ENCODE measurements at places on chromosomes 2 and 18. TPM values are rescaled to one million over a fixed set of nuclear protein-coding genes. Genes with fewer than 3 reads are reported as not detected.

The MARCHF4 gene
- total RNA-seq: not detected

The EVX2 gene
- total RNA-seq: not detected

DNA sequence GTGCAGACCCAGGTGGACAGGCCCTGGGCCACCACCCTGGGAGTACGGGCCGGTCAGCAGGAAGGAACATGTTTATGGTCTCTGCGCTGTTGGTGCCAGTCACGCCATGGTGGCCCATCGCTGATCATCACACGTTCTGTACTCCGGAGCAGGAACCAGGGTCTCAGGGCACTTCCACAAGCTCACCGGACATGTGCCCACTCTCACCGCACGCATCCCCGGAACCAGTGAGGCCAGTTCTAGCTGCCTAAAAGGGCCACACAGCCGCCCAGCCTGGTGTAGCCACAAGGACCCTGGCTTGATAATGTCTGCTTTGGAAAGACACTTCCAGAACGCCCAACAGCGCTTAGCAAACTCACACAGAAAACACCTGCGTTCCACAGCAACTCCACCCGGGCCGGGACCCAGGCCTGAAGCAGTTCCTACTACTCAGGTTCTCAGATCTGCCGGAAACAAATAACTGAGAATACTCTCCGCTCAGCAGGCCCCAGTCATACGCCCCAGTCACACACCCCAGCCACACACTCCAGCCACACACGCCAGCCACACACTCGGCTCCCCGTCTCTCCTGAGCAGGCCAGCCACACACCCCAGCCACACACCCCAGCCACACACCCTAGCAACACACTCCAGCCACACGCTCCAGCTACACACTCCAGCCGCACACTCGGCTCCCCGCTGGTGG, 123.3 kb downstream of the HDAC4 start:
- H3K27me3 ChIP-seq: peaks cover 4% of the 10 kb centered on the region
- H3K36me3 ChIP-seq: peaks cover 5% of the 10 kb centered on the region
- DNase-seq: peak; percentile 40
- peaks cover 65% of the 10 kb centered on the region for H3K4me1 ChIP-seq
- peak overlapping the region; percentile 68 for H3K27ac ChIP-seq

- no peak overlapping the region for H3K4me3 ChIP-seq
- peaks cover 18% of the 10 kb centered on the region for H3K4me1 ChIP-seq
- no peak overlapping the region for H3K27ac ChIP-seq
- H3K36me3 ChIP-seq: no peaks in the 10 kb centered on the region
- DNase-seq: no peak
Measured at GRCh38 chr18:59848002-59848401, 51.8 kb upstream of the PMAIP1 start.

DNA sequence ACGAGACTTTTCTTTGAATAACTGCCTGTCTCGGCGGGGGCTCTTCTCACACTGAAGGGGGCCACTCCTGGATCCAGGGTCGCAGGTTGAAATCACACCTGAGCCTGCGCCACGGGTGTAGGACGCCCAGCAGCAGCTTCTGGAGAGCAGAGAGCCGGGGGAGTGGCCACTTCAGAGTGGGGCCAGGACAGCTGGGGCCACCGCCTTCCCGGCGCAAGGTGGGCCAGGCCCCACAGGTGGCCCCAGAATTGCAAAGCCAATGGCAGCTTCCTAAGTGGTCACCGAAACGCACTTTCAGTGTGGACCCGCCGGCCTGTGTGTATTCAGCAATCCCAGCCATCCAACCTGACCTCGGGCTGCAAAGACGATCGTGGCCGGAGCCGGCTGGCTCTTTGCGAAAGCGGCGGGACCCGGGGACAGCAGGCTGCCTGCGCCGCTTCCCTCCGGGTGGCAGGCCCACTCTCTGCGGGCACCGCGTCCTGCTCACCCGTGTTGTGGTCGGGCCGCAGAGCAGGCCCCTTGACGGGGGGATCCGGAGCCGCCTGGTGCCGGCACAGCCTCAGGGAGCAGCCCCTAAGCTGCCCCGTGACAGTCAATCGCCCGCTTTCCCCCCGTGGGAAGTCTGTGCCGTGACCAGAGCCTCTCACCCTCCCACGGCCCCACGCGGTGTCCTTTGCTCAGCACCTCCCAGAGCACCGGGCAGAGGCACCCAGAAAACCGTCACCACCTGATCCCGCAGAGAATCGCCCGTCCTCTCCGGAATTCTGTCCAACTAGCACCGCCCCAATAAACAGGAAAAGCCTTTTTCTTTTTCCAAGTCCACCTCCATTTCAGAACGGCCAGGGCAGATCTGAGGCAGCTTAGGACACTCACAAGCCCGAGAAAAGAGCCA, 144.7 kb downstream of the ZNF516 start:
- DNase-seq: no peak
- H3K4me3 ChIP-seq: no peak overlapping the region
- H3K4me1 ChIP-seq: peaks cover 2% of the 10 kb centered on the region
- H3K36me3 ChIP-seq: no peaks in the 10 kb centered on the region
- no peak overlapping the region for H3K27ac ChIP-seq
